Right cardiac atrium (tissue), 5 donors: ENCODE measurements at places on chromosomes 16 and 17.
A peak's percentile ranks its signal among the peaks of the same experiment; 100 is the strongest.

- DNase-seq: no peak
Observed at GRCh38 chr16:87332150-87332549, 15.0 kb upstream of the C16orf95 start.

DNA sequence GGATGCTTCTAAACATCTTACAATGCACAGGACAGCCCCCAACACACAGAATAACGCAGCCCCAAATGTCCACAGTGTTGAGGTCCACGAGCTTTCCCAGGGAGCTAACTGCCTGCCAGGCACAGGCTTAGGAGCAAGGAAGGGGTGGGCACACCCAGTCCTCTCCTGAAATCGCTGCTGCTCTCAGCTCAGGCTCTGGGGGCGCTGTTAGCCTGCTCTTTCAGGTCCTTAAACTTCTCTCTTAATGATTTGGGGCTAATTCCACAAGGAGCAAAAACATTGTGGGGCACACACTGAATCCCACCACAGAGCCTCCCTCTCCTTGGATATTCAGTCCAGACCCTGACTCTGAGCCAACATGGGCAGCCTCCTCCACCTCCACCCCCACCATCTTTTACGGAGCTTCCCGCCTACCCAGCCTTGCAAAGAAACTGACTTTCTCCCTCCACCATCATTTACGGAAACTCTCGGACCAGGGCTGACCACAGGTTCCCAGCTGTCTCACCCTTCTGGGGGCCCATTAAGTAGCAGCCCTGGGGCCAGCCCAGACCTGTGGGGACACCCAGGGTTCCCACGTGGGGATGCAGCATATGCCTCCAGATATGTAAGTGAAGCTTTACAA lies 1.1 kb downstream of the CD300H start:
- DNase-seq: peak; percentile 38

DNA sequence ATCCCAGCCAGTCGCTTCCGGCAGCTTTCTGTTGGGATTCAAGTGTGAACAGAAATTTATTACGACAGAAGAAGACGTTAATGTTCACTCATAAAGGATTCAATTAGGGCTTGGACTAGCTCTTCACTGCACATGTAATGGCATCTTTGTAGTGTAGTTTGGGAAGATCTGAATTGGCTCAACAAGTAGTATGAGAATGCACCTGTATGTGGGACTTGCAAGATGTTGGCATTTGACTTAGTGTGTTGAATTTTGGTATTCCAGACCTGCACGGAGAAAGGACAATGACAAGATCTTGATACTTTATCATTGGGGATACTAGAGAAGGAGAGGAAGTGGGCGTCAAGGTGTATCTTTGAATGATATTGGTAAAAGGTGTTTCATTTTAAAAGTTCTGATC lies 1.2 kb downstream of the PSMD11 start:
- no peak for DNase-seq

- DNase-seq: no peak
Observed at GRCh38 chr17:43572368-43572980, 26.3 kb upstream of the ETV4 start.

DNA sequence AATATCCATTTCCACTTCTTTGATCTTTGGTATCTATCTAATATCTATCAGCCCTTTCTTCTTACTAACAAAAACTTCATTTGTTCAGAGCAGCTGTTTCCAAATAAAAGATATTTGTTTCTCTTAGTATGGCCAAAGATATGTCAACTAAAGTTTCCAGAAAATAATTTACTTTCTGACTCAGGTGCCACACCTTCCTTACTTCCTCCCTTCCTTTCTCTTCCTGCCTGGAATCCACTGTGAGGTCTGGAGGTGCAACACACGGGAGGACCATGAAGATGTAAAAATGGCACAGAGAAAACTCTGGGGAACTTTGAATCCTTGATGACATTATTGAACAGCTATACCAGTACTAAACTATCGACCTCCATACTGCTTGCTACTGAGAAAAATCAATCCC lies 14.0 kb downstream of the MED13 start:
- DNase-seq: no peak

DNA sequence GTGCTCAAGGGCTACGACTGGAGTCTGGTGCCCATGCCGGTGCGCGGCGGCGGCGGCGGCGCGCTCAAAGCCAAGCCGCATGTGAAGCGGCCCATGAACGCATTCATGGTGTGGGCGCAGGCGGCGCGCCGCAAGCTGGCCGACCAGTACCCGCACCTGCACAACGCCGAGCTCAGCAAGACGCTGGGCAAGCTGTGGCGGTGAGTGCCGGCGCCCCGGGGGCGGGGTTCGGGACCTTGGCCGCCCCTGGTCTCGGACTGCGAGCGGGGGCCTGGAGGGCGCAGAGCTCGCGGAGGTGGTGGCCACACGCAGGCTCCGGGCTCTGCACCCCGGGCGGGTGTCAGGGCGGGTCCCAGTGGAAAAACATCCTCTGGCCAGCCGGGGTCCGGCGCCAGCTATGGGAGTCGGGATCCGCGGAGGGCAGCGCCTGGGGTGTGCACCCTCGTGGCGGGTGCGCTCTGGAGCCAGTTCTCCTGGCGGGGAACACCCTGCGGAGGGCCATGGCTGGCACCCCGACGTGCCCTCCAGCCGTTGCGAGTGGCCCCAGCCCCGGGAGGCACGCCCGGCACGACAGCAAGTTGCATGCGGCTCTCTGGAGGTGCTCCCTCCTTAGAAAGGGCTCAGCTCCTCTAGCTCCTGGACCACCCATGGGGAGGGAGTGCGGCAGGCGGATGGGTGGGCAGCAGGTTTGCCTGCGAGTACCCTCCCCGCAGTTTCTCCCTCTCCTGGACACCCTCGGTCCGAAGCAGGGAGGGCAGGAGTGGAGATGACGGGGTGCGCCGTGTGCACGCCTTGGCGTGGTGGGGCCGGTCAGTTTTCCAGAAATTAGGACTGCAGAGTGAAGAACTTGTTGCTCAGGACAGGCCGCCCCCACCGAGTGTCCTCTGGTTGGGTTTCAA lies 824 bp downstream of the SOX8 start:
- DNase-seq: peak; percentile 70

DNA sequence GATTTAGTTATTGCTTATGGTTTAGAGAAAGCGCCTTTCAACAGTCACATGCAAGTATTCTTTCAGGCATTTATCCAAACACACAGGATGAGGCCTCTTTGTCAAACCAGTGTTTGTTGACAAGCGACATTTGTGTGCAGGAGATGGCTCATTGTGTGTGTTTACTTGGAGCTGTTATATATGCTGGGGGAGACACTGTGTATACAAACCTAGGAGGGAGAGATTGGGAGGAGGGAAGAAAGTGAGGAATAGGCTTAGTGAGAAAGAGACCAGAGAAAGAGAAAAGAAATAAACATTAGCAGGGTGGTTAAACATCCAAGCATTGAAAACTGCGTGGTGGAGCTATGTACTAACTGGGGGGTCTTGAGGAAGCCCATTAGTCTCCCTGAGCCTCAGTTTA lies 437.6 kb downstream of the MAF start:
- no peak for DNase-seq

- DNase-seq: peak; percentile 94
Observed at GRCh38 chr17:27489045-27489715, 32.9 kb downstream of the KSR1 start.

DNA sequence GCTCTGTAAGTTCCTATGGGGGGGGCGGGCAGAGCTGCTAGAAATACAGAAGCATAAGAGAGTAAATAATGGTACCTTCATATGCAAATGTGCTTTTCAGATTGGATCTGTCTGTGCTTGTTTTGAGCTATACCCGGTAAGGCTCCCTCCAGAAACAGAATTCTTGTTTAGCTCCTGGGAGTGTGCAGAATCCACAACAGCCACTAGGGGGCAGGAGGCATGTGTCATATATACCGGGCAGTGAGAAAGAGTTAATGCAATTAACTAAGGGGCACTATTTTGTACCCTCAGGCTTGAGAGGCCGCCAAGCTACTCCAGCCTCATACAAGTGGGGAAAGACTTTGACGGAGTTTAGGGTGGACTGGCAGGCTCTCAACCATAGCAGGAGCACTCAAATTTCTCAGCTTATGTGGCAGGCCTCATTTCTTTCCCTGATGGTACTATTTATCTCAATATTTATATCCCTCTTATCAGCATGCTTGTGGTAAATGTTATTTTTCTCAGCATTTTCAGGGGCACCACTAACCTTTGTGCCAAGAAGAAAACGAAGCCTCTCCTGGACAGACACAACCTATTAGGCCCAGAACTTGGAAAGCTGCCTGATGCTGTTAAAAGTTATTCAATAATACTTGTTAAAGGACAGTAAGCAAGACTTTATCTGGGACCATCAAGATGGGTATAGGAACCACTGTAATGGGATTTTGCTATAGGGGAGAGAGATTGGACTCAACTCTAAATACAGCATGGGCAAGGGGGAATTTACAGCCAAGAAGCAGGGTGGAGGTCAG lies 10.7 kb upstream of the CENPV start:
- peak; percentile 75 for DNase-seq
